ENCODE measurements at places on chromosomes 2 and 18.
A peak's percentile ranks its signal among the peaks of the same experiment; 100 is the strongest.

DNA sequence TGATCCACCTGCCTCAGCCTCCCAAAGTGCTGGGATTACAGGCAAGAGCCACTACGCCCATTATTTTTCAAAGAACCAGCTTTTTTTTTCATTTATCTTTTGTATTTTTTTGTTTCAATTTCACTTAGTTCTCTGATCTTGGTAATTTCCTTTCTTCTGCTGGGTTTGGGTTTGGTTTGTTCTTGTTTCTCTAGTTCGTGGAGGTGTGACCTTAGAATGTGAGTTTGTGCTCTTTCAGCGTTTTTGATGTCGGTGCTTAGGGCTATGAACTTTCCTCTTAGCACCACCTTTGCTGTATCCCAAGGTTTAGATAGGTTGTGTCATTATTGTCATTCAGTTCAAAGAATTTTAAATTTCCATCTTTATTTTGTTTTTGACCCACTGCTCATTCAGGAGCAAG, 86.7 kb upstream of the MSTN start:
- DNase-seq = no peak

DNA sequence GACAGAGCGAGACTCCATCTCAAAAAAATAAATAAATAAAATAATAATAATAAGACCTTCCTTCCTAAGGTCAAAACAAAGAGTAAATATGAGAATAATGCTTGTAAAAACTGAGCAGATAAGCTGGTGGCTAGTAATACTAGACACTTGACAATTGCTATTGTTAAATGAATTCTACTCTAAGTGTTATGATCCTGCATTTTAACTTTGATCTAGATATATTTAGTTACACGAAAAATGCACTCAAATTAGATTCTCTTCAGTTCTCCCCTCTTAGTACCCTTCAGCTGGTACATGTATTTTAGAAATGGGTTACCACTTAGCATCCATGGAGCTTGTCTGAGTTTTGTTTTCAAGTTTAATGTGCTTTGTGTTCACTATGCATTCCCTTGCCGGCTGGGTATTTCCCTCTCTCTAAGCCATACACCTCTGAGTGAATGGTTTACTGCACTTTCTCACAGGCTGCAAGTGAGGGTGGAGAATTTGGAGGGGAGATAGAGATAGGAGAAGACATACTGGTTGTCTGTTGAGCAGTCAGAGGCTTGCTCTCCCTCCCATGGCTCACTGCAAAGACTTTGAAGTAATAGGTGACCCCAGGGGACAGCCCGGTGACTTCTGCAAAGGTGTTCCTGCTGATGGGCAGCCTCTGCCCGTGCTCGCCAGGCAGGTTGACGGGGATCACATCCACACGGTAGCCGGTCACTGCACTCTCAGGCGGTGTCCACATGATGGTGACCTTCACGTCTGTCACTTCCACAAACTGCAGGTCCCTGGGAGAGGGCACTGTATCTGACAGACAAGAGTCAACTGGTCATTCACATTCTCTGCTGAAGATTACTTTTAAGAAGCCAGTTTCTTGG, 29.9 kb downstream of the FN1 start:
- no peak for DNase-seq

GRCh38 chr18:31041271-31042083, 1.1 kb downstream of the DSC3 start:
- DNase-seq = no peak

GRCh38 chr2:101041413-101041812, 39.3 kb downstream of the RPL31 start:
- DNase-seq = no peak

GRCh38 chr2:197229509-197230443, 80.8 kb downstream of the ANKRD44 start:
- peak; percentile 59 for DNase-seq

Measured in foreskin melanocyte (primary cell).